ENCODE measurements at places on chromosomes 16 and 17.

GRCh38 chr16:19344224-19344801, 58.8 kb downstream of the CLEC19A start:
- no peak for DNase-seq

DNA sequence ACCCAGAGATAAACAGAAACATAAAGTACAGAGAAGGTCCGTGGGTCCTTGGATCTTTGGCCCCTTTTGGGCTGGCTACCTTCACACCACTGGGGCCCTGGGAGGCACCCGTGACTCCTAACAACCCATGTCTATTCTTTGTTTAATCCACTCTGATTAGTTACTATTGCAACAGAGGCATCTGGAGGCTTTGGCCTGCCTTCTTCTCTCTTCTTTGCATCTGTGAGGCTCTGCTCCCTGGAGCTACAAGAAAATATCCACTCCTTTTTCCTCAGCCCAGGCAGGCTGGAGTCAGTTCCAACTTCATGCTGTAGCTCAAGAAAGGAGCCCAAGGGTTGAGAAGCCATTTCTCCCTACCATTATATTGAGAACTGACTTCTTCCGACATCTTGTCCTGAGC, 9.5 kb upstream of the CMIP start:
- DNase-seq: no peak

- DNase-seq: no peak
Measured at GRCh38 chr16:58267524-58268243, 27.1 kb downstream of the PRSS54 start.

GRCh38 chr17:38871247-38872015, 1.6 kb downstream of the LASP1 start:
- peak; percentile 78 for DNase-seq

GRCh38 chr17:50122945-50123344, 7.0 kb downstream of the SAMD14 start:
- no peak for DNase-seq

DNA sequence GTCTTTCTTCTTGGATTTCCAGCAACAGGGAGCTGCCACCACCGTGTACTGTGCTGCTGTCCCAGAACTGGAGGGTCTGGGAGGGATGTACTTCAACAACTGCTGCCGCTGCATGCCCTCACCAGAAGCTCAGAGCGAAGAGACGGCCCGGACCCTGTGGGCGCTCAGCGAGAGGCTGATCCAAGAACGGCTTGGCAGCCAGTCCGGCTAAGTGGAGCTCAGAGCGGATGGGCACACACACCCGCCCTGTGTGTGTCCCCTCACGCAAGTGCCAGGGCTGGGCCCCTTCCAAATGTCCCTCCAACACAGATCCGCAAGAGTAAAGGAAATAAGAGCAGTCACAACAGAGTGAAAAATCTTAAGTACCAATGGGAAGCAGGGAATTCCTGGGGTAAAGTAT, 389.0 kb downstream of the MAF start:
- DNase-seq: no peak

- DNase-seq: no peak
Measured at GRCh38 chr17:48993951-48994350, 3.2 kb upstream of the IGF2BP1 start.

GRCh38 chr17:73603971-73604370, 40.3 kb downstream of the SDK2 start:
- DNase-seq: no peak

- DNase-seq: no peak
Measured at GRCh38 chr17:17934806-17935205, 37.4 kb downstream of the TOM1L2 start.

DNA sequence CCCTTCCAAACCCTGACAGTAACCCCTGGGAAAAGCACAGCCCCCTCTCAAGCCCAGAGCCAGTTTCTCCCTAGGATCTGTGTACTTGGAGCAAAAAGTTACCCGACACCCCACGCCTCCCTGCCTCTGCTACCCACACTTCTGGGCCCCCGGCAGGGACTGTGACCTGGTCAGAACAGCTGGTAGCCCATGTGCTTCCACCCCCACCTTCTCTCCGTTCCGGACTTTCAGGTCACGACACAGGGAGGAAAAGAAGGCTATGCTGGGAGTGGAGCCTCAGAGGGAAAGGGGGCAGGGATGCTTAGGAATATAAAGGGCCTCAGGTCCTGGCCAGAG, 6.4 kb downstream of the PPY start:
- no peak for DNase-seq

GRCh38 chr17:79832218-79833109, 6.8 kb downstream of the CBX4 start:
- no peak for DNase-seq

- DNase-seq: peak; percentile 37
Measured at GRCh38 chr17:41689497-41690299, 1.0 kb downstream of the EIF1 start.

GRCh38 chr16:30768583-30769181, 6.6 kb downstream of the RNF40 start:
- no peak for DNase-seq

GRCh38 chr17:69501591-69502468, 87.3 kb downstream of the MAP2K6 start:
- DNase-seq: no peak

- no peak for DNase-seq
Measured at GRCh38 chr17:4032738-4033137, 68.5 kb upstream of the ATP2A3 start.

DNA sequence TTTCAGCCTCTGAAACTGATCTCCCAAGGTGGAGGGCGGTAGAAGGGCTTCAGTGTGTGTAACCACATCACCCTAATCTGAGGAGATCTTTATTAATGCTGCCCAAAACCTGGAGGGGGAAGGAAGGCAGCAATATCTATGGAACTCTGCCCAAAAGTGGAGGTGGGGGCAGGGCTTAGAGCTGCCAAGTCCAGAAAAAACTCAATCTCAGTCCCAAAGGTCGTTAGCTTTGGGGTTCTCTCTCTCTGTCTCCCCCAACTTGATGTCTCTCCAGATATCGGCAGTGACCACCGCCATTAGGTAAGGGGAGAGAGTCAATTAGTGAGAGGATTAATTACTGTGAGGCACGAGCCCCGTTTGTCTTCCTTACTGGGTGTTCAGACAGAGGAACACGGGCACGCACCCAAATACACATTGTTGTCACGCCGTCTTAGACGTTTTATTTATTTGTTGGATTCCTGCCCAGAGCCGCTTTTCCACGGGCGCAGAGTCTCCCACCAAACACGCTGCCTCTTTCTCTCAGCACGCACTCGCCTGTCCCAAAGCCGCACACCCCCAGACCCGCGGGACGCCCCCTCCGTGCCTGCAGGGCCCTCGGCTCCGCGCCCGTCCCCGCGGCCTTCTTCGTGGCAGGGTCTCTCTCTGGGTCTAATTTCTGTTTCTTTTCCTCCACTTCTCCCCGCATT, 5.4 kb upstream of the LHX1 start:
- DNase-seq: no peak

- no peak for DNase-seq
Measured at GRCh38 chr17:31472137-31472536, 80.7 kb downstream of the RAB11FIP4 start.

DNA sequence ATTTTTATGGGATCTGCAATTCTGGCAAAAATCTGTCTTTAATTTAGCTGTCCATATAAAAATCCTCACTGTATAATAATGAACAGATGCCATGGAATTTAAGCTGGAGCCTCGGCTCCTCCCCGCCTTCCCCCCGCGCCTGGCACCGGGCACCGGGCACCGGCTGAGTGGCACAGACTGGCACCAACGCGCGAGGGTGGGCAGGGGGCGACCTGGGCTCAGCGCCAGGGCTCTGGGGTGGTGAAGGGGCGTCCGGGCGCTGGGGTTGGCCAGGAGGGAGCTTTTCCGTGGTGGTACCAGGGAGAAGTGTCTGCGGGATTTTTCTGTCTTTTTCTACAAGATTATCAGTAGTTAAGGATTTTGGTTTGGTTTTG, 9.1 kb downstream of the NEUROD2 start:
- DNase-seq: no peak

DNA sequence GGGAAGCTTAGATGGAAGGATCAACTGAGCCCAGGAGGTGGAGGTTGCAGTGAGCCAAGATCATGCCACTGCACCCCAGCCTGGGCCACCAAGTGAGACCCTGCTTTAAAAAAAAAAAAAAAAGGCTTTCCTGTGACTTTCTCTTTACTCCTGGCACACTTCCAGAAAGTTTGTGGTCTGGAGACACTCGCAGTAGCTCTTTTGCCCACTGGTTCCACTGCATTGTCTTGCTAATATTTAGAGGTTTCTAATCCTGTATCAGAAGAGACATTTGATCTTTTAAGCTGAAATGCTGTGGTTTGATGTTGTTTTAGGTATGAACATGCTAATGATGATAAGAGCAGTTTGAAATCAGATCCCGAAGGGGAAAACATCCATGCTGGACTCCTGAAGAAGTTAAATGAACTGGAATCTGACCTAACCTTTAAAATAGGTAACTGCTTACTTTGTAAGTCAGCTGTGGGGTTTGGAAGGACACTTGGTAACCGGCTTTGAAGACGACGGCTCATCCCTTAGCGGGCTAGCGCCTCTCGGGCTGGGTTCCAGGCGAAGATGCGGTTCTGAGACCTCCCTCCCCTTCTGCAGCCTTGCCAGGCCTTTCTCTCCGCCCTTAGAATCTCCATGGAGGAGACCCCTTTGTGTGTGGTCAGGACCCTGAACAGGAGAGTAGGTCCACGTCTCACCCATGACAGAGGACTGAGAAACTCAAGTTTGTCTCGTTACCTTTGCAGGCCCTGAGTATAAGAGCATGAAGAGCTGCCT, 23.1 kb downstream of the NTAN1 start:
- DNase-seq: no peak

DNA sequence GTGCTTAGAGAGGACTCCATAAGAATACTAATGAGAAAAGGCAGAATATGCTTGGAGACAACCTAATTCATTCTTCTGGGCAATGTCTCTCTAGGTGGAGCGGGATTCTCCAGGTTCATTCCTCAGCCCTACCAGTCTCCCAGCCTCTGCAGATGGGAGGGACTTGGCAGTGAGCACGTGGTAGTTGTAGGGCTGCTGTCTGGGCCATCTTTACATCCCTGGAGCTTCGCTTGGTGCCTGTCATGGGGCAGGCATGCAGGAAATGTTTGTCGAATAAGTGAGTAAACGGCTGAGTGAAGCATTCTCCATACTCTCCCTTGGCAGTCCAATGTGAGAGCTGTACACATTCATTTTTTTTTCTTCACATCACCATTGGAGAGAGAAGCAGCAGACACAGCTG, 387.5 kb downstream of the UTP18 start:
- DNase-seq: no peak

DNA sequence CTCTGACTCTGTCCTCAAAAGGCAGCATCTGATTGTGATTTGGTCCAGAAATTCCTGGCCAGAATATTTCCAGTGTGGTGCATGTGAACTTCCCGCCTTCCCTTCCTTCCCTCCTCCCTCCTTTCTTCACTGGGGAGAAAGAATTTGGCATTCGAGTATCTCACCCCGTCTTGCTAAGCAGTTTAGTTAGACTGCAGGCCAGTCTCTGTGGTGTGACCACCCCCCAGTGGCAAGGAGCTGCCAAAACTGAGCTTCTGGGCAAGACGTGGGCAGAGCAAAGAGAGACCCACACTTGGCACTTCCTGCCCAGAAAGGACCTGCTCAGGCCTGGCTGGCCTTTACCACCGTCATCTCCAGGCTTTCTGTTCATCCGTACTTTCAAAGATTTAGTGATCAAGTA, 36.4 kb downstream of the SNX20 start:
- peak; percentile 29 for DNase-seq

GRCh38 chr17:44578947-44579346, 21.7 kb downstream of the FZD2 start:
- no peak for DNase-seq

- DNase-seq: no peak
Measured at GRCh38 chr17:74713171-74713755, 540 bp upstream of the CD300LF start.

- no peak for DNase-seq
Measured at GRCh38 chr16:9225527-9226316, 134.3 kb downstream of the HAPSTR1 start.

DNA sequence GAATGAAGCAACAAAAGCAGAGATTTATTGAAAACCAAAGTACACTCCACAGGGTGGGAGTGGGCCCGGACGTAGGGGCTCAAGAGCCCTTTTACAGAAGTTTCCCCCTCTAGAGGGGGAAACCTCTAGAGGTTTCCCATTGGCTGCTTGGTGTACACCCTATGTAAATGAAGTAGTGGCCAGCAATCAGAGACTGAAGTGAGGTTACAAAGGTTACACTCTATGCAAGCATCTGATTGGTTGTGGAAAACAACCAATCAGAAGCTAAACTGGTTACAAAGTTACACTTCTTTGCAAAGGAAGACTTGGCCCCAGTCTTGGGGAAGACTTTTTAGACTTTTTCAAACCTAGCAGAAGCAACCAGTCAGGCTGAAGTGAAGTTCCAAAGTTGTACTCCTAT, 27.1 kb downstream of the CRAMP1 start:
- DNase-seq: no peak

GRCh38 chr17:77417575-77417974, 276.8 kb downstream of the SEC14L1 start:
- DNase-seq: no peak

GRCh38 chr16:86585821-86586611, 7.7 kb downstream of the FOXL1 start:
- DNase-seq: no peak

GRCh38 chr17:79478051-79478461, 132.8 kb downstream of the RBFOX3 start:
- no peak for DNase-seq

GRCh38 chr17:80931421-80932265, 60.0 kb upstream of the CHMP6 start:
- no peak for DNase-seq

DNA sequence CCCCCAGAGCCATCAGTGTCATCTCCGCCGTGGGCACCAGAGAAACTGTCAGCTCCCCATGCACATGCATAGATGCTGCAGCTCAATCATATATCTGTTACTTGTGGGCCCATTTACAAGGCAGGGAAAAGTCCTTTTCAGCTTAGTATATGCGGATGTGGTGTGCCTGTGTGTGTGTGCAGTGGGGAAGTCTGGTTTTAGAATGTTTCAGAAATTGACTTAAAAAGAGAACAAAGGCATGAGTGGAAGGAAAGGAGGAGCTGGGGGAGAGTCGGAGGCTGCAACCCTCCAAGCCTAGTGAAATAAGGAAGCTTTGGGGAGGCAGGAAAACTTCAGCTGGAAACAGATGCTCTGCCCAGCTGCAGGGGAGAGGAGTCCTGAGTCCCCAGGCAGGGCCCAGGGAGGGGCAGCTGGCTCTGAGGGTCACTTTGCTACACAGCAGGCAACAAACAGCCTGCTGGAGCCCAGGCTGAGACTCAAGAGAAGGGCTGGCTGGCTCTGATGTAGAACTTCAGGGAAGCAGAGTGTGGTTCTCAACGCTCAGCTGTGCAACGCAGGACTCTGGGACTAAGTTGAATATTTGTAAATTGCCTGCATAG, 11.1 kb upstream of the CD300LD start:
- DNase-seq: no peak

GRCh38 chr17:60524463-60525327, 1.3 kb downstream of the APPBP2 start:
- no peak for DNase-seq

Data from activated naive CD8-positive, alpha-beta T cell treated with anti-CD3 and anti-CD28 coated beads for 36 hours (primary cell).